ENCODE measurements at places on chromosomes 11 and 22.
A peak's percentile ranks its signal among the peaks of the same experiment; 100 is the strongest.

DNA sequence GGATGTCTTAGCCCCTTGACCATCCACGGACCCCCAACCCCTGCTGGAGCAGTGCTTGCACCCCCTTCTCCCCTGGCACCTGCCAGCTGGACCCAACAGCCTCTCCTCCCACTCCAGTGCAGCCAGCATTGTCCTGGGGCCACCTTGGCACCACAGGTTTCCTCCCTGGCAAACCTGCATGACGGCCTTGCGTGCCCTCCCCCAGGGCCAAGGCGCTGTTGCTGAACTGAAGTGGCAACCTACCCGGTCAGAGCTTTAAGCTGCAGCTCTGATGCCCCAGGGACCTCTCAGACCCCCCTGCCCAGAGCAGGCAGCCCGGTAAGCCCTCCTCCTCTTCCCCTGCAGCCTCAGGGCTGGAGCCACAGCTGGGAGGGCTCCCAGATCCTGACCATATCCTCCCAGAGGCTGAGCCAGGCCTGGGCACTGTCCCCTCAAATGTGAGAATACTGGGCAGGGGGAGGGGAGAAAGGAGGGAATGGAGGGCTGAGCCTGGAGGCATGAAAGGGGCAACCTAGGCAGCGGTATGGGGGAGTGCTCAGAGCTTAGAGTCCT, 1.8 kb upstream of the LRRC75B start:
- no peak for DNase-seq

GRCh38 chr11:65134240-65134951, at the start of gene SYVN1:
TSS of gene SYVN1 (minus strand) at chr11:65134519. CDS start at chr11:65133601, 918 bp downstream.
- DNase-seq: peak; percentile 99

- no peak for DNase-seq
These were observed 90.5 kb downstream of the GALNT18 start for GRCh38 chr11:11531131-11531908.

- DNase-seq: no peak
These were observed 60.6 kb downstream of the MICAL2 start for GRCh38 chr11:12170984-12171383.

- no peak for DNase-seq
These were observed 933 bp downstream of the OLFML1 start for GRCh38 chr11:7486098-7486780.

DNA sequence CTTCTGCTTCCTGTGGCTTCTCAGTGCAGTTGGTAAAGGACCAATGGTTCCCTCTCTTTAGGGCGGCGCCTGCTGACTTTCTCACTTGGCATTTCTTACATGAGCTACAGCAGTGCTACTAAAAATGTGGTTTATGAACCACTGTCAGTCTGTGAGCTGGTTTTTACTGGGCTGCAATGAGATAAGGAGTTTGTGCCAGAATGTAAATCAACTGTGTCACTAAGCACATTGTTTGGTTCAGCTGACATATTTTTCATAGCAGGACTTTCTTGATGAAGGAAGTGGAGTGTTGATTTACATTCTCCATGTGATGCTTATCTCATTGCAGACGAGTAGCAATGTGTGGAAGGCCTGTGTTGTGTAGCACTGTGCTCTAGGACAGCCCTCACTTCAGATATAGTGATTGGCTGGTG, 463.3 kb downstream of the SOX6 start:
- no peak for DNase-seq

GRCh38 chr11:74310857-74311256, 583 bp downstream of the P4HA3 start:
- DNase-seq: no peak

DNA sequence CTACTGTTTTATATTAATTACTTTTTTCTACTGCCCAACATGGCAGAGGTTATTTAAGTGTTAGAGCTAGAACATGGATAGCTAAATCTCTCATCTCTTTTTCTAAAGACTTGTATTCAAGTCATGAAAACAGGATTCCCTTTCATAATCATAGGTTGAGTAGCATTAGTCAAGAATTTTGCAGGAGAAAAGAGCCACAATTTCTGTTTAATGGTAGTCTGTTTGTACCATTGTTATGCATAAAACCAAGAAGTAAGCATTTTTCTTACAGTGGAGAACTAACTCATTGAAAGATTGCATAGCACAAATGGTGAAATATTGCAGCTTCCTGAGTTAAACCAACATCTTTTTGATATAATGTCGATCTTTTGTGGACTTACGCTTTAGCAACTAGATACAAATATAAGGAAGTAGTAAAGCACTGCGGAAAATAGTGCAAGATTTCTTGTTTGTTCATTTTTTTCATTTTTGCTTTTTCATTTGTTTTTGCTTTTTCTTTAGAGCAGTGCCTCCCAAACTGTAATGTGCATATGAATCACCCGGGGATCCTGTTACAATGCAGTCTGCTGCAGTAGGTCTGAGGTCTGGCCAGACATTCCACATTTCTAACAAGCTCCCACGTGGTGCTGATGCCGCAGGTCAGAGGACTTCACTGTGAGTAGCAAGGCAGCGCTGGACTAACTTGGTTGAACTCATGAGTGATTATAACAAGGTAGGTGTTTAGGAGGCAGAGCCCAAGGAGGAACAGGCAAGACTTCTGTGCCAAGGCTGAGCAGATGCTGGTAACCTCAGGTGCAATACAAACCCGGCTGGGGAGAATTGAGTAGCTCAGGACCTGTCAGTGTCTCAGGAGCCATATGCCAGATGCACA, 4.6 kb downstream of the ETS1 start:
- DNase-seq: no peak

DNA sequence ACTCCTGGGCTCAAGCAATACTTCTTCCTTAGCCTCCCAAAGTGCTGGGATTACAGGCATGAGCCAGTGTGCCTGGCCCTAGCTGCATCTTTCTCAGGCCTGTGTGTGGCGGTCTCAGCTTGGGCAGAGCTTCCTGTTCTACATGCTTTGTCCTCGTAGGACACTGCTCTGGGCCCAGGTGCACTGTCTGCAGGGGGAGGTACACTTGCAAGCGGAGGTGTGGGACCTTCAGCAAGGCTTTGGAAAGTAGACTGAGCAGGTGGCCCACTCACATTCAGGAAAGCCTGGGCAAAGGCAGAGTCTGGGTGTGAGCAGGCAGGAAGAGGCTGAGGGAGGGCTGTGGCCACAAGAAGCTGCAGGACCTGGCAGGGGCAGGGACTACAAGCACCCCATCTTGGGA, 33.6 kb upstream of the SUSD2 start:
- DNase-seq: no peak
